ENCODE measurements at places on chromosomes 2 and 18.

DNA sequence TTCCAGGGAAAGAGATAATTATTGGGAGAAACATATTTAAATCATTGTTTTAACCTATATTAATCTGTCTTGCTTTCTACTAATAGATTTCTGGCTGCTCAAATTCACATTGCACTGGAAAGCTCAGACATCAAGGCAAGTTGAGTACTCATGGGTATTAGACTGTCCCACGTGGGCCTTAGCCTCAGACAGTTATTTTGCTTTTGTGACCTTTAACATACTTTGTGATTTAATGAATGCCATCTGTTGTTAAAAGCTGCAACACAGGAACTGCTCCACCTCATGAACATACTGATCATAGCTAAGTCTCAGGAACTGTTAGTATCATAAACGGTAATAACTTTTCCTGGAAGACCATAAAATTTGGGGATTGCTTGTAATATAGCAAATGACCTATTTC, 2.7 kb upstream of the LCT start:
- peak; percentile 69 for DNase-seq

- DNase-seq: no peak
These were observed 125.4 kb downstream of the CSRNP3 start for GRCh38 chr2:165594935-165595255.

- peak; percentile 45 for DNase-seq
These were observed 169.5 kb downstream of the SLC8A1 start for GRCh38 chr2:40282428-40282827.

DNA sequence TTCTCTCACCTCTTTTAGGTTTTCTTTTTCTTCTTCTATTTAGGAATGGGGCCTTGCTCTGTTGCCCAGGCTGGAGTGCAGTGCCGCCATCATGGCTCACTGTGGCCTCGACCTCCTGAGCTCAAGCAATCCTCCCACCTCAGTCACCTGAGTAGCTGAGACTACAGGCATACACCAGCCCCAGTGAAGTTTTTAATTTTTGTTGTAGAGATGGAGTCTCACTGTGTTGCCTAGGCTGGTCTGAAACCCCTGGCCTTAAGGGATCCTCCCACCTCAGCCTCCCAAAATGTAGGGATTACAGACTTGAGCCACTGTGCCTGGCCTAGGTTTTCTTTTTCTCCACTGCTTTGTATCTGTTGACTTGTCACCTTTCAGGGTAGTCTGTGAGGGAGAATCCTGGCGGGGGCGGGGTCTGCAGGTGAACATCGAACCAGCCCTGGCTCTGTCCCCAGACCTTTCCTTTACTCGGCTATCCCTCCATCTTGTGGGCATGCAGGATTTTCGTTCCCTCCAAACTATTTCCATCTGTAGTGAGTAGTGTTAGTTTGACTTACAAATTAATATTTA, 21.7 kb downstream of the NCK2 start:
- DNase-seq: no peak

Data from skeletal muscle cell (primary cell).